ENCODE measurements at places on chromosomes 7 and 10.

GRCh38 chr7:64997927-64998391 lies 7.1 kb upstream of the ZNF117 start:
- DNase-seq = no peak

DNA sequence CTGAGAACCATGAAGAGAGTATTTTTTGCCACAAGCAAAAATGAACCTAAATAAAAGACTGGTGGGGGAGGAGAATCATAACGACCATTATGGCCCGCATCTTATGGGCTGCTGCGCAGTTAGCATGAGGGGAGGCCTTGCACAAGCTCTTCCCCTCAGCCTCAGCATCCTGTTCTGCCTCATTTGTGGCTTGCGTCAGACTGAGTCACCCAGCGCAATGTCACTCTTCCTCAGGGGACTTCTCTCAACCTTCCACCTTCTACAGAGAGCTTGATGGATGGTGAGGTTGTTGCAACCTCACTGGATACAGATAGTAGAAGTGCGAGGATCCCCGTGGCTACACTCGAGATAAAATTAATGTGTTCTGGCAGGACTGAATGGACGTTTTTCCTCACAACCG lies 16.8 kb upstream of the GPR15LG start:
- DNase-seq = no peak

DNA sequence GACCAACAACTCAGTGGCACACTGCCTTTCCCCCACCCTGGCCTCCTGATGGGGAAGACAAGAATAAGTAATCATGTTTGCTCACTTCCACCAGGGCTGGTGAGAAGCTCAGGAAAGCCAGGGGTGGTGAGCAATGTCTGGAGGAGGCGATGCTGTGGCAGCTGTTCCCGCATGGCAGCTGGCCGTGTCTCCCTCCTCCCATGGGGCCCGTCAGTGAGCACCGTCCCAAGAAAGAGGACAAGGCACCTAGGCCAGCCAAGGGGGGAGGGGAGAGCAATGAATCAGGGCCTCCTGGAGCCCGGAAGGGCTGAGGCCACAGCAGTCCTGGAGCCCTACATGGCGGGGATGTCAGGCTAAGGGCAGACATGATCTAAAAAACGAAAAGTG lies 69.2 kb upstream of the INSIG1 start:
- no peak for DNase-seq

DNA sequence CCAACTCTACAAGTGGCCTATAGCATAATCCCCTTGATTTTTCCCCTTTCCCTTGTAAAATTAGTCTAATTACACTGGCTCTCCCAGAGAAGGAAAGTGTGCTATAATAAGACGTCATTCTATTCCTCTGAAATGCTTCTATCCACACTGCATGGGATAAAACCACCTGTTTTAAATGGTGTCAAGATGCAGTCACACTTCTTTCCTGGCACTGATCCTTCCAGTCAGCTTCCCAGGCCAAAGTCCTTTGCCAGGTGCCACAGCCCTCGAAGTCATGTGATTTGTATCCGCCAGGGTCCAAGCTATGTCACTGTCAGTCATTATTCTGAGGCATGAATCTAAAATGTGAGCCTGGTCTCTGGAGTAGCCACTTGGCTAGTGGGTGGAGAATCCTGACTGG lies 169.0 kb upstream of the KIAA1217 start:
- no peak for DNase-seq

DNA sequence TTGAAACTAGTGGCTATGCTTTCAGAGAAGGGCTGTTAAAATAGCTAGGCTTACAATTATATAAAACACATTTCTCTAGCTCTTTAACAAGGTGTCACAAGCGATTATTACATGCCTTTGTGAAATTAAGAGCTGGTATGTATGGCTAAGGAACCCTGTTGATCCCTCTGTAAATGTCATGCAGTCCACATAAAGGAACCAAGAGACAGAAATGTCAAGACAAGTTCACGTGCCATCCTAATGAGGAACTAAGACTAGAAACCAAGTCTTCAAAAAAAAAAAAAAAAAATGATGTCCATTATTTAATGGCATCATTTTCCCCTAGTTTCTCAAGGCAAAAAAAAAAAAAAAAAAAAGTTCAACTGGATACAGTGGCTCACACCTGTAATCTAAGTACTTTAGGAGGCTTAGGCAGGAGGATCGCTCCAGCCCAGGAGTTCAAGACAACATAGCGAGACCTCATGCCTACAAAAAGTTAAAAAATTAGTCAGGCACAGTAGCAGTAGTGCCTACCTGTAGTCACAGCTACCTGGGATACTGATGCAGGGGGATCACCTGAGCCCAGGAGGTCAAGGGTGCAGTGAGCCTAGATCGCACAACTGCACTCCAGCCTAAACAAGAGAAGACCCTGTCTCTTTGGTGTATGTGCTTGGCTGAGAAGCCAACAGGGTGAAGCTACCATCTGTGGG lies 63.4 kb downstream of the SRPK2 start:
- no peak for DNase-seq

DNA sequence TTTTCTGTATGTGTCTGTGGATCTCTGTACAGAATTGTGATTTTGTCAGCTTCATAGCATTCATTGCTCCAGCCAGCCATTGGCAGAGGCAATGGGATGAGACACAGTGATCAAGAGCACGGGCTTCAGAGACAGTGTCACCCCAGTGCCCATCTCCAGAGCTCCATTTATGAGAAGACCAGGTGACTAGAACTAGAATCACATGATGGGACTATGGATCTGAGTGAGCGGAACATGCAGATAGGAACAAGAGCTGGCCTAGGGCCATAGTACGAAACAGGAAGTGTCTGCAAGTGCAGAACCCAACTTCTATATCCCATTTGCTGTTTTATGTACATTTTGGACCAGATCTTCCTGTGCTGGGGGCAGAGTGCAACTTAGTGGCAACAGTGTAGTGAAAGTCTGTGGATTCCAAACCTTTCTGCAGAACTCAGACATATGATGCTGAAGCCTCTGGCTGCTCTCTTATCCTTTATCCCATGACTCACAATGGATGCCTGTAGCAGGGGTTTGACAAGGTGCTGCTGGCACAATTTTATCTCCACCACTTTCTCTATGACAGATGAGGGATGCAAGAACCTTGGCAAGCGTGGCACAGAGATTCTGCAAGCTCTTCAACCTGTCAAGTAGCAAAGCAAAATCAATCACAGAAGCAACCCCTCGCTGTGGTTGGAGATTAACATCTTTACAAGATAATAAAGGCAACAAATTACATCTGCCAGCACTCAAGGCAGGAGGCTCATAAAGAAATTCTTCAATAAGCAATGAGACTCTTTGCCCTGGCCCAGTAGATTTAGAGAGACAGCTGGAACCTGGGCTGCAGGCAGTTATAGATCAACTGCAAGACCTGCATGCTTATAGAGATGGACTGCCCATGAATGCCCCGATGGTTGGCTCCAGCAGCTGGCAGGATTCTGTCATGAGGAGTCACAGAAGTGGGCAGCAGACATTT lies 681.3 kb downstream of the TNS3 start:
- DNase-seq = no peak

GRCh38 chr7:28497009-28497408 lies 84.7 kb downstream of the CREB5 start:
- no peak for DNase-seq

- DNase-seq = no peak
These were observed 253.2 kb upstream of the FZD8 start for GRCh38 chr10:35895331-35895730.
